ENCODE measurements at places on chromosomes 12 and 14.

DNA sequence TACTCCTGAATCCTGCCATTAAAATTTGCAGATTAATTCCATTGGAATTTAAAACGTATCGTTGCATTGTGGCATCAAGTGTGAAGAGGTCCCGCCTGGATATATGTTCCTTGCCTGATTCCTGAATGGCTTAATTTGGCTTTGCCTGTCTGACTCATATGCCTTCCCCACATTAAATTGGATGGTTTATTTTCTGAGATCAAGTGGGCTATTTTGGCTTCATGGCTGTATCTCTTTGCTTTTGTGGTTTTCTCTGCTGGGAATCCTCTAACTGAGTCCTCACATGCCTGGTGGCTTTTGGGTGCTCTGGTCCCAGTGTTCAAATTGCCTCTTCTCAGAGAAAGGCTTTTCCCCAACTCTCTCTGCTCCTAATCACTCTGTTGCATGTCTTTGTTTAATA is 127.9 kb upstream of the DYRK2 start:
- no peak for DNase-seq

GRCh38 chr12:96255077-96255476 is 60.9 kb downstream of the ELK3 start:
- no peak for DNase-seq

DNA sequence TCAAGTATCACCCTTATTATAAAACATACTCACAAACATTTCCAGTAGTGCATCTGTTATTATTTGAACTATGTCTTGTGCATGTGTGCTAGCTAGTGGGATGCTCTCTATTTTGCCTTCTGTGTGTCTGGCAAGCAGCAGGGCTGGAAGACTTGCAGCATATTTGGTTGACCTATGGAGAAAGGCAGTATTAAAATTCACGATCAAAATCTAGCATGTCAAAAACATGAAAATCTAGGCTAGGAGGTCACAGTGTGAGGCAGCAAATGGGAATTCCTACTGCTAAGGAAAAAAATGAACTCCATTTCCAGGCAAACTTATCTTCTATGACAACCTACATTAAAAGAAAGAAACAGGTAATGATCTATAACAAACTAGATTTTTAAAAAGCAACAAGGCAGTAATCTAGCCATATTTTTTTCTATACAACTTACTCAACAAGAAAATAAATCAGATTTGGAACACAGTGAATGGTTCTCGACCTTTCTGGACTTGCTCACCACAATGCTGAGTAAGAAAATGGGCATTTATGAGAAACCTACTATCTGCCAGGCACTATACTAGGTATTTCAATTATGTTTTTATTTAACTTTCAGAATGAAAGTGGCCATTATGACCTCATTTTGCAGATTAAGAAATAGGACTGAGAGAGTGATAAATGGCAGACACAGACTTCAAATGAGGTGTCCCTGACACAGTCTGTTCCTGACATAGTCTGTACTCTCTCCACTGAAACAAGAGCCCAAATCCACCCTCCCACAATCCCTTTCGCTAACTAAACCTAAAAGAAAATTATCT is 96.8 kb downstream of the TXNDC16 start:
- DNase-seq = peak; percentile 5

GRCh38 chr12:1918884-1919236 is 408 bp upstream of the CACNA2D4 start:
- DNase-seq = no peak

- no peak for DNase-seq
Observed at GRCh38 chr14:105256292-105256960, 8.1 kb downstream of the BTBD6 start.

GRCh38 chr12:15861404-15861803 is 20.8 kb upstream of the STRAP start:
- DNase-seq = no peak

- DNase-seq = no peak
Observed at GRCh38 chr12:93111773-93112172, 182.7 kb upstream of the EEA1 start.

GRCh38 chr14:64715628-64716412 is 11.6 kb downstream of the PLEKHG3 start:
- DNase-seq = no peak
